Occipital lobe (tissue), 3 donors: ENCODE measurements at places on chromosomes 4 and X.

DNA sequence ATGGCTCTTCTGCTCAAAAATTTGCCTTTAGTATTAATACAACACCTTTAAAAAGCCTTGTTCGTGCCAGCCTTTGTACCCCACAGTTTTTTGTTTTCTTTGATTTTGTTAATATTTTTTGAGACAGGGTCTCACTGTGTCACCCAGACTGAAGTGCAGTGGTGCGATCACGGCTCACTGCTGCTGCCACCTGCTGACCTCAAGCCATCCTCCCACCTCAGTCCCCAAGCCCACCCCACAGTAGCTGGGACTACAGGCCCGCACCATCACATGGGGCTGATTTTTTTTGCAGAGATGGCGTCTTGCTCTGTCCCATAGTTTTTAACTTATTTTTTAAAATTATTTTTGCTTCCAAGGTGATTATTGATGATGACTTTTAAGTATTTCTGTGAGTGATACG lies 134.0 kb downstream of the HTR2C start:
- DNase-seq = no peak

- DNase-seq = no peak
Observed at GRCh38 chrX:100600340-100600739, 15.6 kb downstream of the TNMD start.

GRCh38 chrX:43140582-43140981 lies 362.6 kb upstream of the PPP1R2C start:
- no peak for DNase-seq

GRCh38 chr4:99052902-99053301 lies 35.7 kb downstream of the ADH5 start:
- no peak for DNase-seq
